ENCODE measurements at places on chromosomes 5 and 9.

- no peak for DNase-seq
- H3K4me3 ChIP-seq, result no peak overlapping the region
- H3K27ac ChIP-seq, result no peak overlapping the region
- peaks cover 11% of the 10 kb centered on the region for H3K4me1 ChIP-seq
- no peaks in the 10 kb centered on the region for H3K27me3 ChIP-seq
- no peaks in the 10 kb centered on the region for H3K36me3 ChIP-seq
Observed at GRCh38 chr5:126445502-126446174, 22.4 kb downstream of the GRAMD2B start.

GRCh38 chr5:143245929-143246561 is 157.4 kb downstream of the NR3C1 start:
- H3K27ac ChIP-seq, result no peak overlapping the region
- no peak overlapping the region for H3K4me3 ChIP-seq
- no peak for DNase-seq
- H3K36me3 ChIP-seq, result peaks cover 12% of the 10 kb centered on the region
- H3K4me1 ChIP-seq, result no peaks in the 10 kb centered on the region

DNA sequence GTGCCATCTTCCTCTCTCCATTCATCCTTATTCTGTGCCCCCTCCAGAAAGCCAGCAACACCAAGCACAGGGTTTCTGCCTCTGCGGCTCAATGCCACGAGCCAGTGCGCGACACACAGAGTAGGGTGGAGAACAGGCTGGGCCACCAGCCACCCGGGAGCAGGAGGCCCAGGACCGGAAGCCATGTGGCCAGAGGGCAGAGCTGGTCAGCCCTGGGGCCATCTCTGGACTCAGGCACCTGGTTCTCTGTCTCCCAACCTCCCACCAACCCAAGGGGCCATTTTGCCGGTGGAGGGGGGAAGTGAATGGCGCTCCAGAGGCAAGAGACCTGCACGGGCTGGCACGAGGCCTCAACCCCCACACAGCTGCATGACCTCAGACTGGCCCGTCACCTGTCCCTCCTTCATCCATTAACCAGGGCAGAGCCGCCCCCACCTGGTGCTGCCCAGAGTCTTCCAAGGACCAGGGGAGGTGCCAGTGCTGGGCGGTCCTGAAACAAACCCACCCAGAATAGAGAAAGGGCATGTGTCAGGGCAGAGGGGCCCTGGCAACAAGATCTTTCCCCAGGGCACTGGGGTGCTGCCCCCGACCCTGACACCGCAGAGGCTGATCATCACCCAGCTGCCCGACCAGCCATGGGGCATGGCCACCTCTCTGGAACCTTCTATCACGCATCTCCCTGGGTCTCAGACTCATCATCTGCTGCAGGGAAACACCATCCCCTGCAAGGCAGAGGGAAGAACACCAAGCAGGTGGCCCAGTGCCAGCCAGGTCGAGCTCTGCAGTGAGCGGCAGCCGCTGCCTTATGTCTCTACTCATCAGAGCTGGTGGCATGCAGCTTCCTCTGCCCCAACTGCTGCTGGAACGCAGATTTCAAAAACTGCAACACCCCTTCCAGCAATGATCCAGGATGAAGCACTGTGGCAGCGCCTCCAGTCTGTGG is 11.9 kb downstream of the VAV2 start:
- peaks cover 85% of the 10 kb centered on the region for H3K4me1 ChIP-seq
- peak overlapping the region; percentile 77 for H3K4me3 ChIP-seq
- no peak for DNase-seq
- no peaks in the 10 kb centered on the region for H3K36me3 ChIP-seq
- H3K27me3 ChIP-seq, result no peaks in the 10 kb centered on the region

DNA sequence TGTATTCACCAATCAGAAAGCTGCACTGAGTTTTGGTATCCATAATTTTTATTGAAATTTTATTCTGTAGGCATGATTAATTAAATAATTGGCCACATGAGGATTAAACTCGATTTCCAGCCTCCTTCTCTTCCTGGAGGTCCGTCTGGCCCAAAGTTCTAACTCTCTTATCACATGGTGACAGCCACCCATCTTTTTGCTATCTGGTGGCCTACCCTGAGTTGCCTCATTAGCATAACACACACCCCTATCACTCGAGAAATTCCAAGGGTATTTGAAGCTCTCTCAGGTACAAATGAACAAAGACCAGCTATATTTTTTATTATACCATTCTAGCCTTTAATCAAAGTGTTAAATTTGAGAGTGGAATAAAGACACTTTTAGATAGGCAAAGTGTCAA is 57.7 kb downstream of the APC start:
- DNase-seq, result no peak
- peak overlapping the region; percentile 83 for H3K27ac ChIP-seq
- peaks cover 22% of the 10 kb centered on the region for H3K36me3 ChIP-seq
- H3K4me3 ChIP-seq, result peak overlapping the region; percentile 46
- peaks cover 50% of the 10 kb centered on the region for H3K4me1 ChIP-seq
- no peaks in the 10 kb centered on the region for H3K27me3 ChIP-seq

DNA sequence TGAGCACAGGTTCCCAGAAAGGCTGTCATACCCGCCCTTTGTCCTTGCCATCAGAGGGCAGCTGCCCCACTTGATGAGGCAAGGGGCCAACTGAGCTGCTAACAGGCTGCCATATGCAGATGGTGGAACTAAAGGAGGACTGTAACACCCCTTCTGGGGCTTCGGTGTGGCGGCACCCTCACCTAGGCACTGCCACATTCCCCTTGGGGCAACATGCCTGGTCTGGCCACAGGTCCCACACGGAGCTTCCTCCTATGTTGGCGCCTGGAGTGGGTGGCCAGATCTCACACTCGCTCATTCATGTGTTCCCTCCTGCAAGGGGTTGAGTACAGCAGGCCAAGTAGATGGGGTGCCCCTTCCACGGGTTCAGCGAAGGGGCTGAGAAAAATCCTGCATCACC is 777.4 kb upstream of the CHD1 start:
- no peaks in the 10 kb centered on the region for H3K36me3 ChIP-seq
- H3K4me3 ChIP-seq, result no peak overlapping the region
- H3K27ac ChIP-seq, result no peak overlapping the region
- H3K27me3 ChIP-seq, result no peaks in the 10 kb centered on the region
- DNase-seq, result no peak

GRCh38 chr9:26219961-26220360 is 541.7 kb upstream of the TUSC1 start:
- H3K36me3 ChIP-seq, result no peaks in the 10 kb centered on the region
- no peak overlapping the region for H3K4me3 ChIP-seq
- H3K4me1 ChIP-seq, result no peaks in the 10 kb centered on the region
- H3K27me3 ChIP-seq, result no peaks in the 10 kb centered on the region

GRCh38 chr5:32790411-32790951 is 79.4 kb downstream of the NPR3 start:
- peaks cover 17% of the 10 kb centered on the region for H3K27me3 ChIP-seq
- H3K27ac ChIP-seq, result no peak overlapping the region
- no peaks in the 10 kb centered on the region for H3K4me1 ChIP-seq
- no peaks in the 10 kb centered on the region for H3K36me3 ChIP-seq
- H3K4me3 ChIP-seq, result no peak overlapping the region

DNA sequence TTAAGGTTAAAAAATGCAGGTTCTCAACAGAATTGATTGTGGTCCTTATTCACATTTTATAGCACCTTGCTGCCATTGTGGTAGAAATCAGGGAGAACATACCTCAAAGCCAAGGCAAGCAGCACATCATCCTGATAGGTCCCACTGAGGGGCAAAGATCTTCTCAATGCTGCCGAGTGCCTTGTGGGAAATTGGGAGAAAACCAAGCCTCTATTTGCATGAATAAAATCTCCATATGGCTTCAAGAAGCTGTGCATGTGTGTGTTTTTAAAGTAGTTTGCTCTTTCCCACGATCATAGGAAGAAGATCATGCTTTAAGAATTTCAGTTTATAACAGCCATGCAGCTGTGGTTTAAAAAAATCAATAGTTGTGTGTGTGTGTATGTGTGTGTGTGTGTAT is 216.9 kb upstream of the FBXL7 start:
- no peaks in the 10 kb centered on the region for H3K4me1 ChIP-seq
- H3K36me3 ChIP-seq, result no peaks in the 10 kb centered on the region
- no peak for DNase-seq
- no peaks in the 10 kb centered on the region for H3K27me3 ChIP-seq
- no peak overlapping the region for H3K27ac ChIP-seq

GRCh38 chr9:94700445-94700844 is 26.1 kb upstream of the AOPEP start:
- no peak overlapping the region for H3K27ac ChIP-seq
- H3K4me3 ChIP-seq, result no peak overlapping the region
- no peaks in the 10 kb centered on the region for H3K4me1 ChIP-seq
- peaks cover 23% of the 10 kb centered on the region for H3K27me3 ChIP-seq

DNA sequence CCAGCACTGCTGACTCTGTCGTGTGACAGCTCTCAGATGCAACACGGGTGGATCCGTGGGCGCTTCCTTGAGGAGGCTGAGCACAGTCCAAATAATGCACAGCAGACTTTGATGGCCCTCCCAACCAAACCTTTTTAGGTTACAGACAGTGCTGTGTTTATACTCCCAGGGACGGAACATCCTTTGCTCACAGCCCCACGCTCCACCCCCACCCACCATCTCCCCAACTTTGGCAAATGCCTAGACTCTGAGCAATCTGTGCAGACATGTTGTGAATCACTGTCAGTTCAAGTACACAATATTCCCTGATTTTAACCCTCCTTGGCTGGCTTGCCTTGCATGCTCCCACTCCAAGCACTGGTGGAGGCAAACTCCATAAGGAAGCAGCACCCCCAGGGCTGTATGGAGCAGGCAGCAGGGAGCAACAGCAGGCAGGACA is 324.6 kb downstream of the MLLT3 start:
- H3K27ac ChIP-seq, result no peak overlapping the region
- no peaks in the 10 kb centered on the region for H3K36me3 ChIP-seq
- peaks cover 15% of the 10 kb centered on the region for H3K27me3 ChIP-seq
- no peak for DNase-seq
- no peaks in the 10 kb centered on the region for H3K4me1 ChIP-seq

DNA sequence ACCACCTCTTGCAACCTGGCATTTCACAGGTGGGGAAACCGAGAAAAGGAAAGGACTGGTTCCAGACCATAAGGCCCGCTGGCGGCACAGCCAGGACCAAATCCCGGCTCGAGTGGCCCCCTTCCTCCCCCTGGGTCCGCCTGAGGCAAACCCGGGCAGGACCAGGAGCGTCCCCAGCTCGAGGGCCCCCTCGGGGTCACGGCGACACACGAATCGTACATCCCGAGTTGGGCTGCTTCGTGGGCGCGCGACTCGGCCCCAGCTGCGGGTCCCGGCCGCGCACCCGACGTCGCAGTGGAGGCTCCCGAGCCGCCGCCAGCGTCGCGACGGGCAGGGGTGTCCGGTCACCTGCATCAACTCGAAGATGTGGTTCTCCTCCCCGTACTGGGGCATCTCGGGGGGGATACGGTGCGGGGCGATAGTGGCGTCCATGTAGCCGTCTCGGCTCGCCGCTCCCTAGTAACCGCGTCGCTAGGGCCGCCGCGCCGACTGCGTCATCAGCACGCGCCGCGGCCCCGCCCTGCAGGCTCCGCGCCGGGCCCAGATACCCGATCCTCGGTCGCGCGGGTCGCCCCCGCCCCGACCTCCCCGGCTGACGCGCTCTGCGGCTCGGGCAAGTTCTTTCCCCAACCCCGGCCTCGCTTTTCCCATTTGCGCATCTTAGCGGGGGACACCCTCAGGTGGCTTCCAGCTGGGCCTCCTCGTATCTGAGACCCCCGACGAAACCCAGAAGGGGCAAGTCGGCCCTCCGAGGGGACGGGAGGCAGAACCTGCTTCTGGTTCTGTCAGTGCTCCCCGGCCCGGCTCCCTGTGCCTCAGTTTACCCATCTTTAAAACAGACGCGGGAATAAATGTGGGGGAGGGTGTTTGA is at the start of gene AK8:
Gene AK8 (minus strand): TSS at position 461 of the 871 bp plus-strand sequence. CDS start 29 bp downstream, at position 432.
- no peaks in the 10 kb centered on the region for H3K36me3 ChIP-seq

- H3K4me1 ChIP-seq, result no peaks in the 10 kb centered on the region
- H3K27ac ChIP-seq, result no peak overlapping the region
- no peak overlapping the region for H3K4me3 ChIP-seq
- DNase-seq, result no peak
Observed at GRCh38 chr9:105296877-105297287, 52.4 kb downstream of the SLC44A1 start.

DNA sequence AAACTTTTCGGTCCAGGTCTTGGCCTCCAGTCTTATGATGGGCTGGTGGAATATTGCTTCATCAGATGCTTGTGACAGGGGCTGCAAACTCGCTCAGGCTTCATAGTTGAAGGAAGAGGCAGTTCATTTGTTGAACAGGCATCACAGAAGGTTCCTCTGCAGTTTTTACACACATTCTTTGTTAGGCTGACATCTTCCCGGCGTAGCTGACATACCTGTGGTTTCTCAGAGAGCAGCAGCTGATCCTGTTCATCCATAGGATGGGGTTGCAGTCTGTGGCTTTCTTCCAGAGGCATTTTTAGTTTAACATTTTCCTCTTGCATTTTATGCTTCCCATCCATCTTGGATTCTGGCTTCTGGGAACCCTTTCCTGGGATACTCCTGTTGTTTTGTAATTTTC is 1255.2 kb downstream of the EFNA5 start:
- DNase-seq, result no peak
- H3K27ac ChIP-seq, result no peak overlapping the region
- no peaks in the 10 kb centered on the region for H3K36me3 ChIP-seq
- H3K4me3 ChIP-seq, result no peak overlapping the region

DNA sequence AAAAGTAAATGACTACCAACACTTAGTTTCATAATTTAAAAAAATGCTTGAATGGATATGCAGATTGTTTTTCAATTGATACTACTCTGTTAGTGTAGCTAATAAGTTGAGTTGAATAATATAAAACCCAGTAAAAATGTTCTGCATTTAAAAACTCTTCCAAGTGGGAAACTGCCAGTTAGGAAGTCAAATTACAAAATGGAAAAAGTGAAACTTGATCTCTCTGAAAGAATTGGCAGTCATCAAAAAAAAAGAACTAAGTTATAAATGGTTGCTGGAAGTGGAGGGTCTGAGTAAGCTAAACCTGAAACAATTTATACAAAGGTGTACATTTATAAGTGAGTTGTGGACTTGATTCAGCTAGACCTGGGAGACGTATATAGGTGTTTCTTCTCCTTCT is 52.4 kb downstream of the VCAN start:
- DNase-seq, result no peak
- H3K27ac ChIP-seq, result no peak overlapping the region
- H3K27me3 ChIP-seq, result peaks cover 5% of the 10 kb centered on the region
- no peaks in the 10 kb centered on the region for H3K4me1 ChIP-seq
- no peaks in the 10 kb centered on the region for H3K36me3 ChIP-seq
- H3K4me3 ChIP-seq, result no peak overlapping the region

- H3K4me3 ChIP-seq, result no peak overlapping the region
- H3K36me3 ChIP-seq, result no peaks in the 10 kb centered on the region
- DNase-seq, result no peak
- no peaks in the 10 kb centered on the region for H3K4me1 ChIP-seq
- H3K27ac ChIP-seq, result no peak overlapping the region
- H3K27me3 ChIP-seq, result no peaks in the 10 kb centered on the region
Observed at GRCh38 chr5:172800088-172800551, 29.1 kb upstream of the DUSP1 start.

GRCh38 chr9:8677741-8678140 is 878.2 kb upstream of the DMAC1 start:
- no peaks in the 10 kb centered on the region for H3K36me3 ChIP-seq
- H3K4me3 ChIP-seq, result peak overlapping the region; percentile 54
- H3K27ac ChIP-seq, result no peak overlapping the region
- H3K4me1 ChIP-seq, result no peaks in the 10 kb centered on the region

GRCh38 chr5:25863811-25864210 is 1174.6 kb downstream of the CDH9 start:
- no peak overlapping the region for H3K27ac ChIP-seq
- DNase-seq, result no peak
- no peaks in the 10 kb centered on the region for H3K27me3 ChIP-seq
- no peak overlapping the region for H3K4me3 ChIP-seq

- no peaks in the 10 kb centered on the region for H3K27me3 ChIP-seq
- no peaks in the 10 kb centered on the region for H3K36me3 ChIP-seq
- no peak overlapping the region for H3K4me3 ChIP-seq
- H3K27ac ChIP-seq, result no peak overlapping the region
- H3K4me1 ChIP-seq, result no peaks in the 10 kb centered on the region
Observed at GRCh38 chr9:16626577-16627130, 243.8 kb downstream of the BNC2 start.
